Hepatocyte (in vitro differentiated cells): ENCODE measurements at places on chromosomes 13 and 19.

DNA sequence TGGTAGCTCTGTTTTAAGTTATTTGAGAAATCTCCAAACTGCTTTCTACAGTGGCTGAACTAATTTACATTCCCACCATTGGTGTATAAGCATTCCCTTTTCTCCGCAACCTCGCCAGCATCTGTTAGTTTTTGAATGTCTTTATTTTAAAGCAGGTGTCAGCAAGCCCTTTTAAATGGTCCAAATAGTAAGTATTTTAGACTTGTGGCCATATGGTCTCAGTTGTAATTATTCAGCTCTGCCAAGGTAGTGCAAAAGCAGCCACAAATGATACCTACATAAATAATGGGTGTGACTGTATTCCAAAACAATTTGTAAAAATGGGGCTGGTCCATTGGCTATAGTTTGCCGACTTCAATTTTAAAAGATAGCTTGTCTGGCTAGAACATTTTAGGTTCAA lies 58.7 kb upstream of the TMTC4 start:
- DNase-seq = no peak

GRCh38 chr13:26616126-26616525 lies 58.6 kb downstream of the WASF3 start:
- DNase-seq = no peak

- DNase-seq = peak; percentile 31
Measured at GRCh38 chr13:54536112-54536511, 1507.5 kb downstream of the OLFM4 start.

GRCh38 chr13:29465741-29466293 lies 129.7 kb downstream of the SLC7A1 start:
- peak; percentile 38 for DNase-seq

GRCh38 chr13:55673910-55674309 lies 1466.8 kb upstream of the PRR20A start:
- no peak for DNase-seq

DNA sequence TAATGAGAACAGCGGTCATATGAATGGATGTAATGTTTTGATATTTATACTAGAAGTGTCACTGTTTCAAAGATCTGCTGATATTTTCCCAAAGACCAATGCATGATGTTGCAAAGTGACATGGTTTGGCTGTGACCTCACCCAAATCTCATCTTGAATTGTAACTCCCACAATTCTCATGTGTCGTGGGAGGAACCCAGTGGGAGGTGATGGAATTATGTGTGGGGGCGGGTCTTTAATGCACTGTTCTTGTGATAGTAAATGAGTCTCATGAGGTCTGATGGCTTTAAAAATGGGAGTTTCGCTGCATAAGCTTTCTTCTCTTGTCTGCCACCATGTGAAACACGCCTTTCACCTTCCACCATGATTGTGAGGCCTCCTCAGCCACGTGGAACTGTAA lies 98.3 kb downstream of the AKAP11 start:
- no peak for DNase-seq
